Astrocyte of the spinal cord (primary cell): ENCODE measurements at places on chromosomes 7 and 10.

GRCh38 chr7:98322331-98323270 is 41.1 kb downstream of the BRI3 start:
- peak; percentile 20 for DNase-seq

DNA sequence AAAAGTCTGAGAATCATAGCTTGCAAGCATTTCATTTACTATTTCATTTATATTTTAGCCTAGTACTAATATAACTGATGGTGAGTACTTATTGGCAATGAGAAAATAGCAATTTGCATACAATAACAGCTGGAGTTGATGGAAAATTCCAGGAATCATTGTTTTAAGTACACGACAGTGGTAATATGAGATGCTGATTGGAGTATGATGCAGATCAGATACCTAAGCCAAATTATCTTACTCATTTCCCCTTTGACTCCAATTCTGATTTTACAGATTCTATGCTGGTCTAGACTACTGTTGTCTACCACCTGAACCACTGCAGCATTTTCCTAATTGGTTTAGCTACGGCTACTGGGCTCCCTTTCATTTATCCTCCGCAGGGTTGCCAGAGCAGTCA is 36.7 kb downstream of the GNG11 start:
- DNase-seq, result peak; percentile 42

GRCh38 chr10:52245547-52245946 is 68.5 kb upstream of the DKK1 start:
- no peak for DNase-seq

DNA sequence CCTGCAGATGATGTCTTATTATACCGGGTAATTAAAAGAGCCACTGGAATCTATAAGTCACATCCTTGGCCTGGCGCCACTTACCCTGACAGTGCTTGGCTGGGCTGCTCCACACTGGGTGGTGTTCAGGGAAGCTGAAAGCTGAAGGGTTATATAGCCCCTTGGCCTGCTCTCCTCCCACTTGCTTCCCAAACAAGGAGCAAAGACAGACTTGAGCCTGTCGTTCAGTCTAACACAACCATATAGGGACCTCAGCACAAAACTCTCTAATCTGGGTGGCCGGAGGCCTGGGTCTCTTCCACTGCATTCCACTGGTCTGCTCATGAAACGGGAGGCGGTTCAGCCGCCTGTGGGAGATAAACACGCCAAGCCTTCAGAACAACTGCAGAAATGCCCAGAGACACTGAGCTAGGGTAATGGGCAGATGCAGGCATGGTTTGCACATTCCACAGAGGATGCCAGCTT is at the start of gene ACTA2:
Gene ACTA2 (minus strand): TSS at position 127 of the 465 bp plus-strand sequence. CDS start 3,843 bp downstream, outside the sequence.
- DNase-seq, result peak; percentile 64

- peak; percentile 80 for DNase-seq
These were observed 95.1 kb upstream of the DIP2C start for GRCh38 chr10:784403-785088.

DNA sequence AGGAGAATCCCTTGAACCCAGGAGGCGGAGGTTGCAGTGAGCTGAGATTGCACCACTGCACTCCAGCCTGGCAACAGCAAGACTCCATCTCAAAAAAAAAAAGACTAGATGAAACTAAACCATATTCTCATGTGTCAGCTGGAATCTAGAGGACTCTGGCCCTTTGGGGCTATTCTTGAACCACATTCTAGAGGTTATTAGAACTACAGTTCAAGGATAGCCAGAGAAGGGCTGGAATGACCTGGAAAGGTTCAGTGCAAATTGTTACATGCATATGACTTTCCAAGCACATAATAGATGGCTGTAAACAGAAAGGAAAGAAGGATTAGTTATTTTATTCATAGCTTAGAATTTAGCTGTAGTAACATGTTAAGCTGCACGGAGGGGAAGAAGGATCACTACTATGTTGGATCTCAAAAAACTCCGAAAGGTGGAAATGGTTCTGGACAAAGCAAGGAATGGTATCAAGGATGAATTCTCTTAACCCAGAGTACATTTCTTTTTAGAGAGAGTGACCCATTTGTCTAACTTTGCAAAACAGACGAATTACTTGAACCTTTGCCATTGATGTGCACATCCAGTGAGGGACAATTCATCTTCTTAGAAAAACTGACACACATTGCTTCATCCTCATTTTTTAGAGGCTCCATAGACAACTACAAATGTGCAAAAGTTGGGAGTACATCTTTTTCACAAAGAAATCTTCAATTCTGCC is 124.0 kb upstream of the SAMD8 start:
- no peak for DNase-seq
